ENCODE measurements at places on chromosomes 1 and 21.
A peak's percentile ranks its signal among the peaks of the same experiment; 100 is the strongest.

DNA sequence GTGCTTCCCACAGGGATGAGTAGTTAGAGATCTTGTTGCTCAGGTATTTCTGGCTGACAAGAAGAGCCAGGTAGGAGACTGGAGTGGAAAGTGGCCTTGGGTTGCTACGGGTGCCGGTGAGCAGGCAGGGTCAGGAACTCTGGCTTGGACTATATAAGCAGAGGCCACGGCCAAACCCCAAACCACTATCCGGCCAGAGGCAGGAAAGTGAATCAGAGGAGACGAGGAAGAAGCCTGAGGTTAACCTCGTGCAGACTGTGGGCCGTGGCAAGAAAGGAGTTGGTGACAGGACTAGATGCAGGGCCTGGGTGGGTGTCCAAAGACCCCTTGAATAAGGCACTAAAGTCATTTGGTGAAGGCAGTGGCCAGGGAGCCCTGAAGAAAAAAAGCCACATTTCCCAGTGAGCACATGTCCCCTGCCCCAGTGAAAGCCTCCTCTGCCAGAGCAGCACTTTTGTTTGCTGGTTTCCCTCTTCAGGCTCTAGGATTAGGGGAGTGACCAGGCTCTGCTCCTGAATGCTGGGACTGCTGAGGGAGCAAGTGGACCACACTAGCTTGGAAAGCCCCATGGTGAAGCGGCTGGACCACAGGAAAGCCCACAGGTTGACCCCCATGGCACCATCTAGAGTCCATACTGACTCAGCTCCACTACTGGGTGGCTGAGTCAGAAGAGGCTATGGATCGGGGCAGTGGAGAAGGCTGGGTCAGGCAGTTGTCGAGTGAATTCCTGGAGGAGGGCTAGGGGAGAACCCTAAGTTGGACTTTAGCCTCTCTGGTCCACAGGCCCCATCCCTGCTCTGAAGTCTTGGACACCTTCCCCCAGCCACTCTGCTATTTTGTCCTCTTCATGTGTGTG, 23.4 kb downstream of the CSF1 start:
- DNase-seq: no peak

- DNase-seq: no peak
These were observed 576.1 kb upstream of the ZRANB2 start for GRCh38 chr1:71656902-71657301.

DNA sequence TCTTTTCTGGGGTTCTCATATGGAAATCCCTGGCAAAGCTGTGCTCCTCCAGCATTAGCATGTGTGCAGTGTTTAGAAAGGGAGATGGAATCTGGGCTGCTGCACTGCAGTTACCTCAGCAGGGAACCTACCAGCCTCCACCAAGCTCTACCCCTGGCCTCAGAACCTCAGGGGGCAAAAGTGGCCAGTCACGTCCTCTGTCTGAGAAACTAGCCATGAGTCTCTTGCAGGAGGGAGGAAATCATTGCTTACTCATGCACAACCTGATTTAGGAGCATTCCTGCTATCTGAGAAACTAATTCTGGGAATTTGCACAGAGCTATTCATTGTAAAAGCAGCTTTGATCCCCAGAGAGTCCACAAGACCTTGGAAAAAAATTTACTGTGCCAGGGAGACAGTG, 80.6 kb upstream of the IPO9 start:
- DNase-seq: peak; percentile 82

GRCh38 chr1:31371121-31371959, 1.5 kb downstream of the FABP3 start:
- no peak for DNase-seq

DNA sequence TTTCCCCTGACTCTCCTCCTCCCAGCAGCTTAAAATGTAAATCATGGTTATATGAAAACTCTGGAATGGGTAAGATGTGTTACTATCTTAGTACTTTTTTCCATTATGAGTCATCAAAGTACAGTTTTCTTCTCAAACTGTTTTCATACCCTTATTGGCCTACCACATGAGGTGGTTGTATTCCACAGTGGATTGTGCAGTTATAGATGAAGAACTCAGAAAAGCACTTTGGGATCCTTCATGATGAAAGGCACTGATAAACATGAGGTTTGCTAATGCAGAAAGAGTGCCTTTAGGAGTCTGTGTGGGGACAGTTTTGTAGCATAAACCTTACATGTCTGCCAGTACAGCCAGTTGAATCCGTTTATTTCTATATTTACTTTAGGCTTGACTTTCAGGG, 32.0 kb upstream of the MYOCOS start:
- DNase-seq: no peak

GRCh38 chr1:221292652-221293051, 413.4 kb downstream of the HLX start:
- no peak for DNase-seq

DNA sequence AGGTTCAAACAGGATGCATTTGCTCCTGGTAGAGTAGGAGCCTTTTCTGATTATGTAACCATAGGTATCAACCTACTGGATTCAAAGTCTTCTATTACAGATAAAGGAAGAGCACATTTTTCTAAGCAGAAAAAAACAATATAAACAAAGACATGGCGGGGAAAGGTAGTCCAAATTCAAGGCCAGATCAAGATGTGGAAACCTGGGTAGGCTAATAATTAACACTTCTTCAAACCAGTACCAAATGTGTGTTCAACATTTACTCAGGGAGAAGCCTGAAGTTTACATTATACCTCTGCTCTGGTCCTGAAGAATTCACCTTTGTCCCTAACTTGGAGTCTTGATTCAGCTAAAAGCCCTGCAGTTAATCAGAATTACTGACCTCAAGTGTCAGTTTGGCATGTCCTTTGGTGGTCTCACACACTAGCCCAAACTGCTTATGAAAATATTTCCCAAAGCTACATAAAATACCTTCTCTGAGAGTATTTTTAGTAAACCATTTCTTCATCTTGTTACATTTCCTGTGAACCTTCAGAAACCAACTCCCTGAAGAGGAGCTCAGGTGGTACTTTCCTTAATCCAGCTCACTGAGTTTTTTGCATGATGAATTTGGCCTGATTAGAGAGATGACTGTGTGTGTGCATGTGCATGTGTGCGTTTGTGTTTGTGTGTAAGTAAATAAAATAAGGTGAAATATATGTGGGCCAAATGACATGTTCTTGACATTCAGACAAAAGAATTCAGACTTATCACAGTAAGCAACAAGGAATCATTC, 70.2 kb downstream of the TOR3A start:
- no peak for DNase-seq

GRCh38 chr1:66438062-66438461, 95.9 kb upstream of the SGIP1 start:
- no peak for DNase-seq

- no peak for DNase-seq
These were observed 85.7 kb upstream of the CD34 start for GRCh38 chr1:207996636-207997035.

GRCh38 chr1:234495231-234495990, 16.4 kb upstream of the TARBP1 start:
- peak; percentile 70 for DNase-seq

- DNase-seq: no peak
These were observed 26.7 kb downstream of the CCDC18 start for GRCh38 chr1:93207211-93207610.

DNA sequence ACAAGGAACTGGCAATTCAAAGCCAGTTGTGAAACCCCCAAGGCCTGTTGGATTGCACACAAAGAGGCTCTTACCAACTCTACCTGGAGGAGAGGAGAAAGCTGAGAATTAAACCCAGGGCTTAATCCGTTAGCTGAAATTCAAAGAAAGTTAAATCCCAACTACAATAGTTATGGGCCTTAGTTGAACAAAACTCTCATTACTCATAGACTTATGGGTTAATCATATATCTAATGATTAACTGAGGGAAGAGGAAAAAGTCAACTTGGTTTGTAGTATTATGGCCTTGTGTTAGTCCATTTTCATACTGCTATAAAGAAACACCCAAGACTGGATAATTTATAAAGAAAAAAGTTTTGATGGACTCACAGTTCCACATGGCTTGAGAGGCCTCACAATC, 838.2 kb upstream of the ADGRL2 start:
- no peak for DNase-seq

- DNase-seq: no peak
These were observed 42.7 kb downstream of the GATAD2B start for GRCh38 chr1:153880024-153880423.

- DNase-seq: peak; percentile 41
These were observed 1.1 kb upstream of the GRHL3 start for GRCh38 chr1:24317956-24318614.

DNA sequence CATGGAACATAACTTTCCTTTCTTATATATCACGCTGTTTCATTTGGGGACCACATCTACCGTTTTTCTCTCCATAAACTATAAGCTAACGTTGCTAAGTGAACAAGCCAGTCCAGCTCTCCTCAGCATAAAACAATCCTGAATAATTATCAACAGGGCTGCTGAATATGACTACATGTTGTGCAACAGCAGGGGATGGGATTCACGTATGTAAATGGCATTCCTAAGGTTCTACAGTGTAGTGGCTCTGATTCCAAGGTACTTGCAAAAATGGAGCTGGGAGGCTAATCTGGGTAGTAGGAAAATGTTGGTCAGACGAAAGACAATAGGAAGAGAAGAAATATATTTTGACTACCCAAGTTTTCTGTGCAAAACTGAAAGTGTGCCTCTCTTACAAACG, 262.8 kb downstream of the RWDD3 start:
- no peak for DNase-seq

GRCh38 chr1:6410248-6410893, 9.3 kb downstream of the HES2 start:
- no peak for DNase-seq

GRCh38 chr1:187689129-187689528, 860.4 kb downstream of the PLA2G4A start:
- peak; percentile 11 for DNase-seq

- DNase-seq: peak; percentile 22
These were observed 606 bp downstream of the DENND1B start for GRCh38 chr1:197774466-197775281.

DNA sequence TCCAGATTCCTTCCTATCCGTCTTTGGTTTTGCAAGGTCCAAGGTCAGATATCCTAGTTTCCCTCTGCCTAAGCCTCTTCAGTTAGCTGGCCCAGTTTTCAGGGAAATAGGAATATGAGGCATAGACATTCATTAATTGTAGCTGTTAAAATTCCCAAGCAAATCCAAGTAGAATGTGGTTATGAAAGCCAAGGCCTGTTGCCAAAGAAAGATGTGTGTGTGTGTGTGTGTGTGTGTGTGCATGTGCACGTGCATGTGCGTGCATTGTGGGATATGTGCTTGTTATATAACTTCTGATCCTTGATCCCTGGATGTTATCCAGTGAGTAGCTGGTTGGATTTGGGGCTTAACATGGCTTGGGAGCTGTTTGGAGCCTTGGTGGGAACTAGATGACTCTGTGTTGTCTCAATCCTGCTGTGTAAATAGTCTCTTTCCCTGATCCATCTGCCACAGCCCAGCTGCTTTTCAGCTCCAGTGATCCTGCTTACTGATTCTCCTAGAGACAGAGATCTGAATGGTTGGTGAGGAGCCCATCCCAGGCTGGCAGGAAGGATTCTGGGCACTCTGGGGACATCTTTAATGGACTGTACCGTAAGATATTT, 70.6 kb upstream of the GCLM start:
- peak; percentile 71 for DNase-seq

GRCh38 chr1:94094469-94095111, 26.4 kb downstream of the ABCA4 start:
- no peak for DNase-seq

Data from GM04504 (cell line).